ENCODE measurements at places on chromosomes 6 and 20.

- no peak for DNase-seq
Observed at GRCh38 chr6:111610548-111611172, 5.0 kb upstream of the TRAF3IP2 start.

DNA sequence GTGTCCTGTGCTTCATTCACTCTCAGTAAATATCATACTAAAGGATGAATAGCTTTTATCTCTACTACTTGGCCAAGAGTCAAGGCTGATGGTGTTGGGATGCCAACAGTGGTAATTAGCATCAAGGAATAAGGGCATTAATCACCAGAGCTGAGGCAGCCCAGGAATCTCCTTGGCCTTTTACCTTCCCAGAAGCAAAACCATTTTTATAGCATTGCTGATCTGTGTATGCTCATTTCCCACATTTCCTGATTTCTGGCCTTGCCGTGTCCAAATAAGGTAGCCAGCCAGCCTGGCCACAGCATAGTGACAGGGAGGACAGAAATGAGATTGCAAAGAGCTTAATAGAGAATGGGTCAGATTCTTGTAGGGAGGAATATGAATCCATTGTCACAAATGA is 76.7 kb upstream of the FOXO3 start:
- no peak for DNase-seq

- no peak for DNase-seq
Observed at GRCh38 chr6:108337721-108338120, 42.9 kb downstream of the AFG1L start.

GRCh38 chr6:14286144-14286543 is 168.6 kb downstream of the CD83 start:
- DNase-seq: no peak

- DNase-seq: no peak
Observed at GRCh38 chr6:109769213-109769612, 78.1 kb downstream of the FIG4 start.

- no peak for DNase-seq
Observed at GRCh38 chr6:143828572-143828971, 14.6 kb upstream of the LTV1 start.

DNA sequence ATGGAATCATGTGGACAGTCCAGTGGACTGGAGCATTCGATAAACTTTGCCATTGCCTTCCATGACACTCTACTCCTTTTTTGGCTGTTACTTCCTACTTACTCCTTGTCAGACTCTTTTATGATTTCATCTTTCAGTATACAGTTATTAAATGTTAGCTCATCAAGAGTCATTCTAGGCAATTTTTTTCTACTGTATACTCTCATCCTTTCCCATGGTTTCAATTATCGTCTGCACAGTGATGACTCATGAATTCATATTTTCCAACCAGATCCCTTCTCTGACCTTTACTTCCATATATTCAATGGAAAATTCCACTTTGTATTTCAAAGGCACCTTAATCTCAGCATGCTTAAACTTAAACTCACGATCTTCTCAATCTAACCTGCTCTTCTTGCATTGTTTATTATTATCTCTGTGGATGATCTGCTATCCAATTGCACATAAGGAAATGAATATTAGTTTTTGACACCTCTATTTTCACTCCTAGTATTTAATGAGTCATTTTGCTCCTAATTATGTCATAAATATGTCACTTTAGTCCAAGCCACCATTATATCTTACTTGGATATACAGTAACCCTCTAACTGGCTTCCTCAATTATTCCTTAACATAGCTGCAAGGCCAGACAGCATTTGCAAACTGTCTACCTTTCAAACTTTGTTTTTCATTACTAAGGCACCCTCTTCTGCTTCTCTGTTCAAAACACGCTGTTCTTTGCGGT is 427.5 kb downstream of the PHF3 start:
- DNase-seq: no peak

Data from nucleus accumbens (tissue), 56 donors.